ENCODE measurements at places on chromosomes 16 and 17.
A peak's percentile ranks its signal among the peaks of the same experiment; 100 is the strongest.

DNA sequence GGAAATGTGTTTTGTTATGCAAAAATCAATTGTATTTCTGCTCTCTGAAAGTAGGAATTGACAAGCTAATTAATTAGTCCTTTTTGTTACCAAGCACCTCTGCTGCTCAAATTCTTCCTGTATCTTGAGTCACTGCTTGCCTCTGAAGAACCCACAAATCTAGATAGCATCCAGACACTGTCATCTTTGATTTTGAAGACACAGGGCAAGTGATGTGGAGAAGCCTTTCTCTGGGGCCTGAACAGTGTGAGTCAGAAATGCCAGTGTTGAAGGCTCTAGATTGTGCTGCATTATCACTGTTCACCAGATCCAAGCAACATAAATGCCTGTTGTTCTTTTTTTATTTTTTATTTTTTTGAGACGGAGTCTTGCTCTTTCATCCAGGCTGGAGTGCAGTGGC, 10.9 kb upstream of the ST6GALNAC1 start:
- no peak for DNase-seq

GRCh38 chr16:21276090-21276489, 2.0 kb downstream of the CRYM start:
- no peak for DNase-seq

DNA sequence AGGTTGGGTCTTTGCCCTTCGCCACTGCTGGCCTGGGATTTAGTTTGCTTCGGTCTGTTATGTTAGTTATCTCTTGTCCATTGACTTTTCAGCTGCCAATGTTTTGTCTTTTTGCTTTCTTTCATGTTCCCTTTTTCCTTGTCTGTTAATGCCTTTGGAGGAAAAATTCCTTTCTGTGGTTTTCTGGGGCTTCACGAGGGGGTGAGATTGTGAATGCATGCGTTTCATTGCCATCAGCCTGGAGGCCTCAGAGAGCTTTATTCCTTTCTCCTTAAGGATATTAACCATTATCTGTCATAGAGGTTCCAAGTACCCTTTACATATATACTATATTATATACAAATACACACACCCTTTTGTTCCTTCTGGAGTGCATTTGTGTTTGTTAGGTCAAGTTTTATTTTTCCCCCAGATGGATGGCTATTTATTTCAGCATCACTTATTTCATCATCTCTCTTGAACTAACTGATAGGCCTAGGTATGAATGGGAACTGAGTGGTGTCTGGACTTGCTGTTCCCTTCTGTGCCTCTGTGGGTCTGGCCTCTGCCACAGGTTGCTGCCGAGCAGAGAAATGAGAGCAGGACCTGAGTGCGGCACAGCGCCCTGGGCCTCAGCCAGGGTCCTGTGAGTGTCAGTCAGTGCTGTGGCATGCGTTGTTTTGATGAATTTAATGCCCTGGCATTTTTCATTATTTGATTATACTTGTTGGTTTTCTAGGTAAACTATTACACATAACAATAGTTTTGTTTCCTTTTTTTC, 193.4 kb downstream of the LGALS9B start:
- no peak for DNase-seq

- DNase-seq, result no peak
Measured at GRCh38 chr17:63170795-63171194, 204.8 kb downstream of the TANC2 start.

DNA sequence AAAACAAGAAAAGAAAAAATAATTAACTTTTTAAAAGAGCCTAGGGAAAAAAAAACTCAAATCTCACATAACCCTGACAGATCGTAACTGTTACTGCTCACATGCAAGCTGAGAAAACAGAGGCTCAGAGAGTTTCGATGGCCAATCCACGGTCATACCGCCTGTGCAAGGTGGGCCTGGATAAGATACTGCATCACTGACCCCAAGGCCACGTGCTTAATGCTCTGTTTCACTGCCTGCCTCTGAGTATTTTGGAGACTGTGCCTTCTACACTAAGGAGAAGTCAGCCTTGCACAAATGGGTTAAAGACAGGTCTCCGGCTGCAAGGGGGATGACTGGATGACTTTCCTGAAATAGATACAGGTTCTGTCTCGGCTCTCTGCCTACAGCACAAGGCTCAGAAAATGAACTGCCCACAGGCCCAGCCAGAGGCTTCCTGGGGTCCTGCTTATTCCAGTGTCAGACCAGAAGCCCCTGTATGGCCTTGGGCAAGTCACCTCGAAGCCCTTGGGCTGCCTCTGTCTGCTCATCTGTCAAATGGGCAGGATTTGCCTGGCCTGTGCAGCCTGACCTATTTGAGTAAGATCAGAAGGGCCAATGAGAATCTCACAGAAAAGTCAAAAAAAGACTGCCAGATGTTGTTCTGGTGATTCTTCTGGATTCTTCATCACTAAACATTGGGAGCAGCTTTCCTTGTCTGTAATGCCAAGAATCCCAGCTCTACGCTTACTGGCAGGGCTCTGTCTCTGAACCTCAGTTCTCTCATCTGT, 25.8 kb downstream of the CNGB1 start:
- no peak for DNase-seq

GRCh38 chr17:57104461-57105175, 19.6 kb downstream of the AKAP1 start:
- peak; percentile 40 for DNase-seq

DNA sequence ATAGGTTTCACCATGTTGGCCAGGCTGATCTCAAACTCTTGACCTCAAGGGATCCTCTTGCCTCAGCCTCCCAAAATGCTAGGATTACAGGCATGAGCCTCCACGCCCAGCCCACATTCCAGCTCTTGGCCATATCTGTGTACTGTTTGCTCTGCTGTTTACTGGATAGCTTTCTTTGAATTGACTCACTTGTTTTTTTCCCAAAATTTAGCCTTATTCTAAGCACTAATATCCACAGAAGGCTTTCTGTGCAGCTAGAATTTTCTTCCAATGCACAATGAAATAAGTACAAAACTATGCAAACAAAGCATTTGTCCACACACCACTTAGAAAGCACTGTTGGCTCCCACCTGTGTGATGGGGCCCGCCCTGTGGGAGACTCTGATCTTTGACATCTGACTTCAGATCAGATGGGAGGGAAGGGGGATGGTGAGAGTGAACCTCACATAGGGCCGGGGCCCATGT, 72.2 kb downstream of the CLEC16A start:
- no peak for DNase-seq

- DNase-seq, result no peak
Measured at GRCh38 chr17:17254036-17254435, 17.1 kb upstream of the FLCN start.

GRCh38 chr17:59785091-59785799, 77.8 kb downstream of the VMP1 start:
- DNase-seq, result no peak

- DNase-seq, result no peak
Measured at GRCh38 chr17:35740997-35741931, 9.8 kb downstream of the RASL10B start.

GRCh38 chr16:28078261-28078660, 14.7 kb upstream of the GSG1L start:
- no peak for DNase-seq

- DNase-seq, result no peak
Measured at GRCh38 chr16:61564716-61565115, 471.5 kb downstream of the CDH8 start.

DNA sequence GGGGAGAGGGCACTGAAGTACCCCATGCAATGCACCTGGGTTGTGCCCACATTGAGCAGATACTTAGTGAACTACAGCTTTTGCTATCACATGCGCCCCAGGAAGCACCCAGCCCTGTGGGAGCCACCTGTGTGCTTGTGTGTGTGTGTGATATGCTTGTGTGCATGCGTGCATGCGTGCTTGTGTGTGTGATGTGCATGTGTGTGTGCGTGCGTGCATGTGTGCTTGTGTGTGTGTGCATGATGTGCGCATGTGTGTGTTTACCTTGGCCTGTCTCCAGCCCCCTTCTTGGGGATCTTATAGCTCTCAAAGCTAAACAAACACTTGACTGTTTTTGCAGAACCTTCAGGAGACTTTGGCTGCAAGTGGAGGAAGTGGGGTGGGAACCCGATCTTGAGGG, 841 bp downstream of the C16orf89 start:
- DNase-seq, result peak; percentile 21

DNA sequence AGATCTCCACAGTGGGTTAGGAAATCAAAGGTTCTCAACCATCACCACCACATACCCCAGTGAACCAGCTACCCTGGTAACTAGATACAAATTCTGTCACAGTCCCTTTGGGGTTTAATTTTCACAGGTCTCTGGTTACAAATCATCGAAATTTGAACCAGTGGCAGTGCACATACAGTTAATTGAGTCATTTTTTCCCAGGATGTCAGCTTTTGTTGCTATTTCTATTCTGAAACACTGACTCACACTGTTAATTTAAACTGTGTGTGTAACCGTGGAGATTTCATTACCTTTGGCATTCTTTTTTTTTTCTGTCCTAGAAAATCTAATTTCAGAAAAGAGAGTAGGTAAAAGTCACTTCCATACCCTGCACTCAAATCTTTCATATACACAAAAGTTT, 511.5 kb downstream of the TOX3 start:
- DNase-seq, result no peak

- peak; percentile 92 for DNase-seq
Measured at GRCh38 chr17:56715613-56716357, 117.9 kb downstream of the C17orf67 start.
